ENCODE measurements at places on chromosomes 7 and 10.

DNA sequence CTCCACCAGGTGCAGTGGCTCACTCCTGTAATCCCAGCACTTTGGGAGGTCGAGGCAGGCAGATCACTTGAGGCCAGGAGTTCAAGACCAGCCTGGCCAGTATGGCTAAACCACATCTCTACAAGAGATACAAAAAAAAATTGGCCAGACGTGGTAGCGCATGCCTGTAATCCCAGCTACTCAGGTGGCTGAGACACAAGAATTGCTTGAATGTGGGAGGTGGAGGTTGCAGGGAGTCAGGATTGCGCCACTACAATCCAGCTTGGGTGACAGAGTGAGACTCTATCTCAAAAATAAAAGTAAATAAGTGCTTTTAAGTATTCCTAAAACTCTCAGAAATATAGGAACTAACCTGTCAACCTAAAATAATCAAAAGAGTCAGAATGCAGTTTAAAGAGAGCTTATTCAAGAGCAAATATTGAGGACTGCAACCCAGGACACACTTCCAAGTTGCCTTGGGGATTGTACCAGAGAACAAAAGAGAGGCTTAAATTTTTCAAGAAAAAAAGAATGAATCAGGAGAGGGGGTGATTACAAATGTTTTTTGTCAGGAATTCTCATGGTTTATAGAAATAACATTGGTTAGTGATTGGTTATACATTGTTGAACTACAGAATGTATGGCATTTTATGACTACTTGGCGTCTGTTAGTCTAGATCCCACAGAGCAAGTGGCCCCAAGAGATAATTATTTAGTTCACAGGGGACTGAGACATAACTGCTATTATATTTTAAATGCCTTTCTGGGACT lies 33.2 kb upstream of the PPP1R9A start:
- DNase-seq = no peak

- no peak for DNase-seq
These were observed 1.1 kb downstream of the SH3PXD2A start for GRCh38 chr10:103854265-103854685.

GRCh38 chr7:147646568-147646967 lies 944.0 kb upstream of the C7orf33 start:
- DNase-seq = no peak

- DNase-seq = no peak
These were observed 68.7 kb downstream of the AKR1D1 start for GRCh38 chr7:138144958-138145357.

- no peak for DNase-seq
These were observed 7.1 kb downstream of the CRYGN start for GRCh38 chr7:151432658-151433521.

GRCh38 chr10:22727663-22728062 lies 13.3 kb upstream of the PIP4K2A start:
- DNase-seq = no peak

DNA sequence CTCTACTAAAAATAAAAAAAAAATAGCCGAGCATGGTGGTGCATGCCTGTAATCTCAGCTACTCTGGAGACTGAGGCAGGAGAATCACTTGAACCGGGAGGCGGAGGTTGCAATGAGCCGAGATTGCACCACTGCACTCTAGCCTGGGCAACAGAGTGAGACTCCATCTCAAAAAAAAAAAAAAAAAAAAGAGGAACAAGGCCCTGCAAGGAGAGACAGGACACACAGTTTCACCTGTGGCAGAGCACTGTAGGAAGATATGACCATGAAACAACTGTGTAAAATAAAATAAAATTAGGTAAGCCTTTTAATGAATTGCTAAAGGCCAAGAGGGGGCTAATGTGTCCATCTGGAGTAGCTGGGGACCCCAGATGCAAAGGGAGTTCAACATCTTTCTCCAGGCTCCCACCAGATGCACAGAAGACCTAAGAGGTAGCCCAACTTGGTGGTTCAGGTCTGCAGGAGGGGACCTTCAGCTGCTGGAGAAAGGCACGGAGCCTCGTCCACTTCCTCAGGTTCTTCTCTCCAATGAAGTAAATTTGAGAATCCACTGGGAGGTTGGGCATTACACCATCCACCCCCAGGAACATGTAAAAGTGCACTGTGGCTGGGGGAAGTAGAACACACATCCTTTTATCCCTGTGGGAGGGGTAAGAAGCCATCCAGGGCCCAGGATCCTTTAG lies 12.7 kb downstream of the PPIF start:
- no peak for DNase-seq

GRCh38 chr7:2821161-2821841 lies 22.8 kb downstream of the GNA12 start:
- no peak for DNase-seq

DNA sequence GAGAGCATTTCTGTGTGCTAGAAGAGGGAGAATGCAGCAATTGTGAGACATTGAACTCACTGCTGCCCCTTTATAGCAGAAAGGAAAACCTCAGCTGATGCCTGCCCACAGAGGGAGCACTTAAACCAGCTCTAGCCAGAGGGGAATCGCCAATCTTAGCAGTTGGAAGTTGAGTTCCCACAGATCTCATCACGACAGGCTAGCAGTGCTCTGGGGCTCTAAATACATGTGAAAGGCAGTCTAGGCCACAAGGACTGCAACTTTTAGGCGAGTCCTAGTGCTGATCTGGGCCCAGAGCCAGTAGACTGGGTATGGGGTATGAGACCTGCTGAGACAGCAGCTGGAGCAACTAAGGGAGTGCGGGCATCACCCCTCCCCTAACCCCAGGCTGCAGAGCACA lies 25.2 kb upstream of the PRR15 start:
- no peak for DNase-seq

DNA sequence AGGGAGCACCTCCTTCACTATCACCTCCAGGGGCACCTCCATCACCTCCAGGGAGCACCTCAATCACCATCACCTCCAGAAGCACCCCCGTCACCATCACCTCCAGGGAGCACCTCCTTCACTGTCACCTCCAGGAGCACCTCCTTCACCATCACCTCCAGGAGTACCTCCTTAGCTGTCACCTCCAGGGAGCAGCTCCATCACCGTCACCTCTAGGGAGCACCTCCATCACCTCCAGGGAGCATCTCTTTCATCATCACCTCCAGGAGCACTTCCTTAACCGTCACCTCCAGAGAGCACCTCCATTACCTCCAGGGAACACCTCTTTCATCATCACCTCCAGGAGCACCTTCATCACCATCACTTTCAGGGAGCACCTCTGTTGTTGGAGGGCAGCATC lies 103.0 kb downstream of the DNAJB6 start:
- no peak for DNase-seq

DNA sequence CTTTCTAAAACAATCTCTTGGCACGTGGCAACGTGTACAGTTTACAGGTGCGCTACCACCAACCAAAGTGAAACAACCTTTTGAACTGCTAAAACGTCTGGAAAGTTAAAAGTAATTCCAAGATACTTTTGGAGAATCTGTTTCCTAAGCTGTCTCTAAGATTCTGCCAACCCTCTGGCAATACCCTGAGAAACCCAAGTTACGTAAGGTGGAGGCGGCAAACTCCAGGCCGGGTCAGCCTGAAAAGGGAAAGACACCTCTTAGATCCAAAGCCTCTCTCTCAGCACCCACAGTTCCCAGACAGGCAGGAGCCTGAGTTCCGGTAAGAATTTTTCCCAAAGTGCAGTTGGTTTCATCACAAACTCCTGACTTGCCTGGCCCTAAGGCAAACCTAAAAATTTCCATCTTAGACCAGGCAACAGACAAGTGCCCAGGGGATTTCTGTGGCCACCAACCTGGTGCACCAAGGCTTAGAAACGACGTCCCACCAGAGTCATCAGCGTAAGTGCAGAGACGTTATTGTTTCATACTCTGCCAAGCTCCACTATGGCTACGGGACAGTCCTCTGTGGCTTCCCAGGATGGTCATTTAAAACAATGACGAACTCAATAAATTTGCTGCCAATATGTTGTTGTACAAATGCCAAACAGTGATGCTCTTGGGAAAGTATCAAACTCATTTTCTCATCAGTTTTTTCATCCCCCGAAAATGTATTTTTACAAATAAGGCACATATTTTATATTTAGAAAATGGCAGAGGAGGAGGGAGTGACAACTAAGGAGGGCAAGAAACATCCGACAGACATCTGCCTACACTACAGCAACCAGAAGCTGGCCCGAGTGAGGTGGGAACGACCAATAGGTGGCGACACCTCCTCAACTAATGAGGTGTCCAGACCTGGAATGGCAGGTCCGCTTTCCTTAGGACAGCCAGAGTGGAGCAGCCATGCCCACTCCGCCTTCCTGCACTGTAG lies 205.8 kb upstream of the FRMD4A start:
- no peak for DNase-seq

DNA sequence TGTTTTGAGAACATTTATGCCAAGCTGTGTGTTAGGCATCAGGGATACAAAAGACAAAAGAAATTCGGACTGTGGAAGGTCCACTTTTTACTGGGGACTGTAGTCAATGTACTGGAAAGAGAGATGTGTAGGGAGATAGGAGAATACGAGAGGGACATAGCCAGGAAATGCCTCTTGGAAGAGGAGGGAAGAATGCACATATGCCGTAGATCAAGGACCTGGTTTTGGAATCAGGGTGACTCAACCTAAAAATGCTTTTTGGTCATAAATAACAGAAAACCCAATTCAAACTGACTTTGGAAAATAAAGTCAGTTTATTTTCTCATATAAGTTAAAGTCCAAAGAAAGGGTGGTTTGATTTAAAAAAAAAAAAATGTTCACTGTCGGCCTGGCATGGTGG lies 140.3 kb upstream of the TCF7L2 start:
- DNase-seq = no peak

GRCh38 chr10:99582255-99582770 lies 37.9 kb downstream of the SLC25A28 start:
- DNase-seq = no peak

GRCh38 chr10:43380610-43381222 lies 9.3 kb downstream of the FXYD4 start:
- DNase-seq = no peak

GRCh38 chr10:100528921-100529474 lies 673 bp downstream of the NDUFB8 start:
- no peak for DNase-seq

- DNase-seq = no peak
These were observed 63.8 kb upstream of the NPS start for GRCh38 chr10:127485153-127485857.

- no peak for DNase-seq
These were observed 36.2 kb downstream of the BAG3 start for GRCh38 chr10:119687192-119688032.

- no peak for DNase-seq
These were observed 203.9 kb downstream of the TEX36 start for GRCh38 chr10:125479059-125479458.

DNA sequence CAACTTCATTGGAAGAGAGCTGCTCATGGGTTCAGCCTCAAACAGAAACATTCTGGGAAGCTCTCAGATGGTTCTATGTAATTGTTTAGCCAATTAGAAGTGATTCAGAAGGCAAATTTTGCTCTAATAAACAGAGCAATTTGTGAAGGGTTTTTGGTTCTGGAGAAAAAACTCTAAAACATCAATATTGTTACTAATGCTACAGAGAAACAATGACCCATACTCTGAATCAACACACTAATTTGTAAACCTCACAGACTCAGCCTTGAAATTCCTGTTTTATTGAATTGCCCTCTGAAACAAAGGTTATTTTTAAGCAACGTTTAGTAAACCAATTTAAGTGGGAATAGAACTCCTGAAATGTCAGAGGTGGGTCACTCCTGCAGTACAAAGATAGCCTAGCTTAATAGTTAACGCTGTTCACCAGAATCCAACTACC lies 171.6 kb upstream of the SVIL start:
- no peak for DNase-seq

DNA sequence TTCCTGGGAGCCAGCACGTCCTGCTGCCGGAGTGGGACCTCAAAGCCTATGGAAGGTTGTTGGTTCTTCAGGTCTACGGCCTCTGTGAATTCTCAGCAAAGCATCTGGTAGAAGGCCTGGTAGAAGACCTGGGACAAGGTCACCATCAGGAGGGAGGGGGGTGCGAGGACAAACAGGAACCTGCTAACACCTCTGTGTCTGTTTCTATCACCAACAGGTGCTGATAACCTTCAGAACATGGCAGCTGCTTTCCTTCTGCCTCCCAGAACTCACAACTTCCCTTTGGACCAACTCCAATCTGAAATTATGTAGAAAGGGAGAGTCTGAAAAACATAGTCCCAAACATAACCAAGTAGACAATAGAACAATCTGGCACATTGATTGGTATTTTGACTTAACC lies 8.3 kb upstream of the MET start:
- DNase-seq = no peak

Measured in esophagus squamous epithelium (tissue), 5 donors.